Stimulated activated CD8-positive, alpha-beta memory T cell treated with anti-CD3 and anti-CD28 coated beads, Interleukin-12 subunit alpha, Interleukin-12 subunit beta, amount 100 ng/mL, for 1 hour (primary cell): ENCODE measurements at places on chromosomes 4 and X.

GRCh38 chr4:184460499-184461285, 13.7 kb downstream of the IRF2 start:
- DNase-seq = no peak

- no peak for DNase-seq
Observed at GRCh38 chr4:133150486-133151340, 1.6 kb downstream of the PCDH10 start.

DNA sequence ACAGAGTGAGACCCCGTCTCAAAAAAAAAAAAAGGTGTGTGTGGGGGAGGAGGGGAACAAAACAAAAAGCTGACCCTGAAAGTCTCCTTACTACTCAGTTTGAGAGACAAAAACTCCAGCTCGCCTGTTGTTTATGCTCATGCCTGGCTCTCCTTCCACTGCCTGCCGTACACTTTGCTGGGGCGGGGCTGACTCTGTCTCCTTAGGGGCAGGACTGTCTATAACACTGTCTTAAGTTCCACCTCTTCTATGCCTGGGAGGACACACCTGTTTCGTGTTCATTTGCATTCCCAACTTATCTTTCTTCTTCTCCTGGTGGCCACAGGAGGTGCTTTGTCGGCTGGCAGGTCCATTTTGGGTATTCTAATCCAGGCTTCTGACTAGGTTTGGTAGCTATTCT, 81.4 kb downstream of the MTNR1A start:
- no peak for DNase-seq

- DNase-seq = no peak
Observed at GRCh38 chr4:147182041-147182440, 236.4 kb upstream of the TTC29 start.

- no peak for DNase-seq
Observed at GRCh38 chr4:150619042-150619441, 37.1 kb downstream of the MAB21L2 start.

- no peak for DNase-seq
Observed at GRCh38 chr4:11367371-11367770, 61.3 kb downstream of the HS3ST1 start.
